ENCODE measurements at places on chromosomes 3 and 15. TPM values are rescaled to one million over a fixed set of nuclear protein-coding genes. Genes with fewer than 3 reads are reported as not detected.

DNA sequence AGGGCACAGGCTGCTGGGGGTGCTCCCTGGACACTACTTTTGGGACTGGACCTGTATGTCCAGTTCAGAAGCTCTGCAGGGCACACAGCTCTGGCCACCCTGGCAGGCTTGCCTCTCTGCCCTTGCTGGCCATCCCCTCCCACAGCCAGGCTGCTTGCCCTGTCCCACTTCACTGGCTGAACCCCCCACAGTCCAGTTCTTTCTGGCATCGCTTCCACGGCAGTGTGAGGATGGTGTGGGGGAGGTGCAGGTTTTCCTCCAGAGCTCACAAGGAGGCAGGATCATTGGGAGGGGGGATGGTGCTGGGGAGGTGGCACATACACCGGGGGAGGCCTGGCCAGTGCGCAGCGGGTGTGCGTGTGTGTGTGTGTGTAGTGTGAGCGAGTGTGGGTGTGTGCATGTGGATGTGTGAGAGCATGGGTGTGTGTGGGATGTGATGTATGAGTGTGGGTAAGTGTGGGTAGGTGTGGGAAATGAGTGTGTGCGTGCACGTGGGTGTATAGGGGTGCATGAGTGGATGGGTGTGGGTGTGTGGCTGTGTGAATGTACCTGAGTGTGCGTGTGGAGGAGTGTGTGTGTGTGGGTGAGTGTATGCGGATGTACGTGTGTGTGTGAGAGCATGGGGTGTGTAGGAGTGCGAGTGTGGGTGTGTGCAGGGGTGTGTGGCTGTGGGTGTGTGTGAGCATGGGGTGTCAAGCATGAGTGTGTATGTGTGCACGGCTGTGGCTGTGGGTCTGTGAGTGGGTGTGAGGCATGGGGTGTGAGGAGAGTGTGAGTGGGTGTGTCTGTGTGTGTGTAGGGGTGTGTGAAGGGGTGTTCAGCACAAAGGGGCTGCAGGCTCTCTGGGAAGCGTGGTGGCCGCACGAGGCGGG lies 155.2 kb downstream of the NSMCE3 start:
- DNase-seq: no peak

GRCh38 chr3:150063237-150063636 lies 92.5 kb upstream of the PFN2 start:
- DNase-seq: no peak

DNA sequence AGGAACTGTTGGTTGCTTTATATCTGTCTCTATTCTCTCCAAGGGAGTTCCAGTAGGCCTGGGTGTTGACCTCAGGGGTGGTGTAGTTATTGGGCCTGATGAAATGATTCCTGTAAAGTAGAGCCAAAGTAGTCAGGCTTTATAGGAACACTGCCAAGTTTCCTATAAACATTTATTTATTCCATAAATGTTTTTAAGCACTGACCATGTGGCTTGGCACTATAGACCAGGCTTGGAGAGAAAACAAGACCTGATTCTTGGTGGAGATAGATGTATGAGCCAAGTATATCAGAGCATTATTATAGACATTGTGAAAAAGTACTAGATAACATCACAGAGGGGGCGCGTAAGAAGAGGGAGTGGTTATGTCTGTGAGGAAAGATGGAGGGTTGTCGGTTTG lies 65.9 kb downstream of the TFG start:
- no peak for DNase-seq

GRCh38 chr15:40538976-40539375 lies 25.9 kb downstream of the CCDC32 start:
- DNase-seq: no peak

- no peak for DNase-seq
Observed at GRCh38 chr3:35635926-35636683, 3.2 kb upstream of the ARPP21 start.

GRCh38 chr3:18580268-18580667 lies 155.1 kb upstream of the SATB1 start:
- DNase-seq: no peak

DNA sequence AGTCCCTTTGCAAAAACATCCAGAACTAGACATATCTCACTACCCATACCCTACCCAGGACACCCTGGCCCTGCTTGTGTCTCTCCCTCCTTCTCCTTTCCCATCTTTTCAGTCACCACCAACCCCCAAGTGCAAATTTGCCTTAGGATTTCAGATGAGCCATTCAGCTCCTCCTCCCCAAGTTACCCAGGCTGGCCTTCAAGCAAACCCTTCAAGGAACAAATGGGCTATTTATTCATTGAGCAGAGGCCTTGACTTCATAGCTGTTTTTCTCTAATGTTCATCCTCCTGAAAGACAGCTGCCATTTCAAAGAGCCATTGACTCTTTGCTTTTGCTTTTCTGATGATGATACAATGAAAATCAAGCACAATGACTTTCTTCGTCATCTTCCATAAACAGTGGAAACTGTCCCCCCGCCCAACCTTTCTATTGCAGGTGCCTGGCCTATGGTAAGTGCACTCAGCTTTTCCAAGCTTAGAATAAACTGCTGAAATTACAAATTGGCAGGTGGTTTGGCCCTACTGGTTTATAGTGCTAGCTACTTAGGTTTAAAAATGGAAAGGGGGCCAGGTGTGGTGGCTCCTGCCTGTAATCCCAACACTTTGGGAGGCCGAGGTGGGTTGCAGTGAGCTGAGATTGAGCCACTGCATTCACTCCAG lies 26.1 kb upstream of the KLHL6 start:
- no peak for DNase-seq

GRCh38 chr15:60648928-60649679 lies 170.2 kb upstream of the ICE2 start:
- no peak for DNase-seq

GRCh38 chr3:109396806-109397205 lies 59.5 kb upstream of the DPPA4 start:
- no peak for DNase-seq

- DNase-seq: no peak
Observed at GRCh38 chr15:48062148-48062872, 58.5 kb upstream of the SLC24A5 start.

GRCh38 chr3:16767006-16767405 lies 117.7 kb upstream of the PLCL2 start:
- no peak for DNase-seq

DNA sequence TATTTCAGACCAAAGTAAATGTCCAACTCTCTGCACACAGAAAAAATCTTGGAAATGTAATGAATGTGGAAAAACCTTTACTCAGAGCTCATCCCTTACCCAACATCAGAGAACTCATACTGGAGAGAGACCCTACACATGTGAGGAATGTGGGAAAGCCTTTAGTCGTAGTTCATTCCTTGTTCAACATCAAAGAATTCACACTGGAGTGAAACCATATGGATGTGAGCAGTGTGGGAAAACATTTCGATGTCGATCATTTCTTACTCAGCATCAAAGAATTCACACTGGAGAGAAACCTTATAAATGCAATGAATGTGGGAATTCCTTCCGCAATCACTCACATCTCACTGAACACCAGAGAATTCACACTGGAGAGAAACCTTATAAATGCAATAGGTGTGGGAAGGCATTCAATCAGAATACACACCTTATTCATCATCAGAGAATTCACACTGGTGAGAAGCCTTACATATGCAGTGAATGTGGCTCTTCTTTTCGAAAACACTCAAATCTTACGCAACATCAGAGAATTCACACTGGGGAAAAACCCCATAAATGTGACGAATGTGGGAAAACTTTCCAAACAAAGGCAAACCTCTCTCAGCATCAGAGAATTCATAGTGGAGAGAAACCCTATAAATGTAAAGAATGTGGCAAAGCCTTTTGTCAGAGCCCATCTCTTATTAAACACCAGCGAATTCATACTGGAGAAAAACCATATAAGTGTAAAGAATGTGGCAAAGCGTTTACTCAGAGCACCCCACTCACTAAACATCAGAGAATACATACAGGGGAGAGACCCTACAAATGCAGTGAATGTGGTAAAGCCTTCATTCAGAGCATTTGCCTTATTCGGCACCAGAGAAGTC lies 8.0 kb upstream of the ZNF501 start:
- DNase-seq: no peak

DNA sequence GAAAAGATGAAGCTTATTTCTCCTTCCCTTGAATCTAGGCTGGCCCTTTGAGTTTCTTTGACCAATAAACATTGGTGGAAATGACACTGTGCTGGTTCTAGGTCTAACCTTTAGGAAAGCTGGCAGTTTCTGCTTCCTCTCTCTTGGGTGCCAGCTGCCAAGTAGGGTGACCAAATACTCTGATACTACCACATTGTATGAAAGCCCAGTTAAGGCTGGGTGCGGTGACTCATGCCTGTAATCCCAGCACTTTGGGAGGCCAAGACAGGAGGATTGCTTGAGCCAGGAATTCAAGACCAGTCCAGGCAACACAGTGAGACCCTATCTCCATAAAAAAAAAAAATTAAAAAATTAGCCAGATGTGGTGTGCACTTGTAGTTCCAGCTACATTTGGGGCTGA lies 320.7 kb downstream of the ZNF621 start:
- no peak for DNase-seq

GRCh38 chr3:18233987-18234716 lies 191.0 kb downstream of the SATB1 start:
- DNase-seq: no peak

DNA sequence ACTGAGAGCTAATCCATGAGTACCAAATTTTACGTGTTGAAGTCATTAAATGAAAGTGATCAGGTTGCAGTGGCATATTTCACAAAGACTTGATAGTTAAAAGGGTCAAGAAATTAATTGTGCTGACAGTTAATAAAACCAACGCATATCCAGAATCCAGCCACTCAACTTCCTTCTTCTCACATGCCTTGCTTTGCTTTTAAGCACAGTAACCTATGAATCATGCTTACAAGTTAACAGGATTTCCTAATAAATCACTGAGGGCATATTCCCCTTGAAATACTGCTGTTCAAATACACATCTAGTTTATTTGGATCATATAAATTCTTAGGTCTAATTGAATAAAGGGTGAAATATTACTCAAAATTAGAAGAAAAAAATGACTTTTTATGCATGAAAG lies 801.5 kb upstream of the EPHA6 start:
- DNase-seq: no peak

DNA sequence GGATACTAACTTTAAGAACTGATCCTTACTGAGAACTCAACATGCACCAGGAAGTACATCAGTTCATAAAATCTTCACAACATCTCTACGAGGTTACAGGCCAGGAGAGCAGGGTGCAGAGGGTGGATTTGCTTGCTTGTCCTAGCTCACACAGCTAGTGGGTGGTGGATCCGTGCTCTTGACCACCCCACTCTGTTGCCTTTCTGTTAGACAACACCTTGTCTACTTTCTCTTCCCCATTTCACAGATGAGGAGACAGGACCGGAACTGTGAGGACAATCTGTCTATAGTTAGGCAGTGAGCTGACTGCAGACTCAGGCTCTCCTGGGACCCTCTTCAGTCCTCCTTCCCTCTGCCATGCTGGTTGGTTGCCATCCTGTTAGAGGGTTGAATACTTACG lies 221.7 kb upstream of the TLE3 start:
- no peak for DNase-seq

The LRRC2 gene
- 2.9 TPM for total RNA-seq

The DUOX1 gene
- 327 TPM for total RNA-seq

The PTPRG gene
- 86.7 TPM for total RNA-seq

The MED12L gene
- 0.69 TPM for total RNA-seq

The CPEB1 gene
- total RNA-seq: 2.5 TPM

The GOLGA8T gene
- 0.20 TPM for total RNA-seq

The EPHA3 gene
- 5.1 TPM for total RNA-seq
